MM.1S (cell line): ENCODE measurements at places on chromosomes 16 and 17.

DNA sequence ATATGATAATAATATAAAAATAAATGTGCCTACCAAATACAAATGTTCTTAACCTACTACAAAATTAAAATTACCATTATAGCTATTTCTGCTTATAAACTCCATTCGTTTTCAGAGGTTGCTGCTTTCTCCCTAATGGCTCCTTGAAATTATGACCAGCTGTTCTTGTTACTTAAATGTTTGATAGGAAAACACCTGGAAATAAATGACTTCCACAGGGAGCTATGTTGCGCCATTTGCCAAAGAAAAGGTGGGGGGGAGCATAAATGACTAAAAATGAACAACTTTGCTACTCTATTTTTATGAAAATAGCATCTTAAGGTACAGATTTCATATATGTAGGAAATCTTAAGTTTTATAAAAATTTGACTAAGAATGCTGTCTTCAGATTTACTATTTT is 157.5 kb upstream of the MON1B start:
- no peak for DNase-seq

- DNase-seq, result no peak
Observed at GRCh38 chr17:62109924-62110323, 44.8 kb upstream of the MED13 start.

DNA sequence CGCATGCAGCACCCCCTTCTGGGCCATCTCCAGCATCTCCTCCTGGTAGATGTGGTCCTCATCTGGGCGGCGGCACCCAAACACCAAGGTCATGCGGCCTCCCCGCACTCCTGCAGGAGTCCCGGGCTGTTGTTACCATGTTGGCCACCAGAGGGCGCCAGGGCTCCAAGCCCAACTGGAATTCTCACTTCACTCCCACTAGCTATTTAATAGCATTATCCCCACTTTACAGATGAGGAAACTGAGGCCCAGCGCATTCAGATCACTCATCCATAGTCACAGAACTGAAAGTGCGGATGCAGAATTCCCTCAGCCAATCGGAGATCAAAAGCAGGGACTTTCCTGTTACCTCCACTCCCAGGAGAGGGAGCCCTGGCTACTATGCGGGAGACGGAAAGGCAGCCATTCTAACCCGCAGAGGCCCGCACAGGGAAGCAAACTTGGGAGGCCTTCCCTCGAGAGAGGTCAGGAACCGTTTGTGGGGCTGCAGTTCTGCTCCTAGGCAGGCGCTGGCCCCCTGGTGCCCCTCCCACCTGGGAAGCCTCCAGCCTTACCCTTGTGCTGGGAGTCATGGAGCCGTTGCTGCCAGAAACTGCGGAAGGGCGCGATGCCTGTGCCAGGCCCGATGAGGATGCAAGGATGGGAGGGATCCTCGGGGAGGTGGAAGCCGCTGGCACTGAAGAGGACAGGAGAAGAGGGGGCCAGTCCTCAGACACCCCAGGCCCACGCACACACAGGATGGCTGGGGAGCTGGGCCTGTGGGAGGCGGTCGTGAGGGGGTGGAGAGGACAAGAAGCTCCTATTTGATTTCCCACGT is 40.1 kb downstream of the NOS2 start:
- DNase-seq, result peak; percentile 52

DNA sequence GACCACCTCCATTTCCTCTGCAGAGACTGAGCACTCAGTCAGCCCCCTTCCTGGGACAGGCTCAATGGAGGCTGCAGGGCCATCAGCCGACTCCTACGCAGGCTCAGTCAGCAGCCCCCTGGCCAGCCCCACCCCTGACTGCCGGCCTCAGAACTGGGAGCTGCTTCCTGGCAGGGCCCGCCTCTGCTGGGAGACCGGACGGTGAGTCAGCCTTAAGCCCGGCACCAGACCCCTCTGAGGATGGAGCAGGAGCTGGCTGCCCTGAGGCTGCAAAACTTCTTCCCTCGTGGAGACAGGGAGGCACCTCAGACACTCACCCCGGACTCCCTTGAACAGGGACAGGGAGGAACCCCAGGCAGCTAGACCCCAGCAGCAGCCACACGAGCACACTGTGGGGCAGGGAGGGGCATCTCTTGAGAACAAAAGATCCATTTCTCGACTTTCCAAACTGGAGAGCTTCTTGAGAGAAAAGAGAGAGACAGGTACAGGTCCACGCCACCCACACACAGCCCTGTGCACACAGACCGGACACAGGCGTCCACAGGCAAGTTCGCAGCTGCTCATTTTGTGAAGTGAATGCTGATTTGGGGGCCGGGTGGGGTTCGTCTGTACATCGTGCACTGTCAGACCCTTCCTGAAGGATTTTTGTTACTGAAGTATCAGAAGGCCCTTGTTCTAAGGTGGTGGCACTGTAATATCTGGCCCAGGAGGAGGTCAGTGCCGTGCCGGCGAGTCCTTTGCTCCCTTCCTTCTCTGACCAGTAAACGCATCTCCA is 1.3 kb upstream of the TUBB3 start:
- DNase-seq, result no peak

GRCh38 chr17:3896968-3897235 is 4.0 kb upstream of the CAMKK1 start:
- DNase-seq, result no peak

DNA sequence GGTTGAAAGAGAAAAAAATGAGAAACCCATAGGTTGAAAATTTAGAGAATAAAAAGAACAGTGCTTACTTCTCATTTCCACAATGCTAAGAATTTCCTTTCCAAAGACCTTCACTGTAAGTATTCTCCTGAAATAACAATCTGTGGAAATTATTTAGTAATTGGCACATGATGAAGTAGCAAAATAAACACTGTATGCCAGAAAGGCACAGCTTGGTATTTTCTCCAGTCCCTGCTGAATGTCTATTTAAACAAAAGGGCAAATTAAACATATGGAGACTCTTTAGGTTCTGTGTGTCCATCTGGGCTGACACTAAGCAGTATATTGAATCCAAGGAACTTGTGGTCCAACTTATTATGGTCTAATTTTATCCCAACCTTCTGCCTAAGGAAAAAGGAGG is 46.1 kb downstream of the CHCT1 start:
- DNase-seq, result no peak

- DNase-seq, result no peak
Observed at GRCh38 chr17:7855660-7856010, 769 bp downstream of the TMEM88 start.

DNA sequence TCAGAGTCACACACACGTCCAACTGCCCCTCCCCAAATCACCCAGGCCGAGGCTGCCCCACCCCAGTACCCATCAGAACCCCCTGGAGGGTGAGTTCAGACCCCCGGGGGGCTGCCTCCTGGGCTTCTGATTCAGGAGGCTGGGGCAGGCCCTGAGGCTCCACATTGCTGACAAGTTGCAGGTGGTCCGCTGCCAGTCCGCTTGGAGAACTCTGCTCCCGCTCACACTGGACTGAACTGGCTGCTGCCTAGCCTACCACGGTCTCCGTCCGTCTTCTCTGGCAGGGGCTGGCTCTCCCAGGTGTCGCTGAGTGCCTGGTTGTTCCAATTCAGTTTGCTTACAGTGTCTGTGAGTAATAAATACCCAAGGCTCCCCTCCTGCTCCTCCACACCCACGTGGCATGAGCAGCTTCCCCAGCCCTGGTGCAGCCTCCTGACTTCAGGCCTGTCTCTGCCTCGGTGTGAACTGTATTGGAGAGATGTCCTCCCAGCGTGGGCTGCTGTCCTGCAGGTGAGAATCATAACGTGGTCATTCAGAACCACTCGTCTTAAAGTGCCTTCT is 163.4 kb downstream of the LAT start:
- DNase-seq, result no peak

DNA sequence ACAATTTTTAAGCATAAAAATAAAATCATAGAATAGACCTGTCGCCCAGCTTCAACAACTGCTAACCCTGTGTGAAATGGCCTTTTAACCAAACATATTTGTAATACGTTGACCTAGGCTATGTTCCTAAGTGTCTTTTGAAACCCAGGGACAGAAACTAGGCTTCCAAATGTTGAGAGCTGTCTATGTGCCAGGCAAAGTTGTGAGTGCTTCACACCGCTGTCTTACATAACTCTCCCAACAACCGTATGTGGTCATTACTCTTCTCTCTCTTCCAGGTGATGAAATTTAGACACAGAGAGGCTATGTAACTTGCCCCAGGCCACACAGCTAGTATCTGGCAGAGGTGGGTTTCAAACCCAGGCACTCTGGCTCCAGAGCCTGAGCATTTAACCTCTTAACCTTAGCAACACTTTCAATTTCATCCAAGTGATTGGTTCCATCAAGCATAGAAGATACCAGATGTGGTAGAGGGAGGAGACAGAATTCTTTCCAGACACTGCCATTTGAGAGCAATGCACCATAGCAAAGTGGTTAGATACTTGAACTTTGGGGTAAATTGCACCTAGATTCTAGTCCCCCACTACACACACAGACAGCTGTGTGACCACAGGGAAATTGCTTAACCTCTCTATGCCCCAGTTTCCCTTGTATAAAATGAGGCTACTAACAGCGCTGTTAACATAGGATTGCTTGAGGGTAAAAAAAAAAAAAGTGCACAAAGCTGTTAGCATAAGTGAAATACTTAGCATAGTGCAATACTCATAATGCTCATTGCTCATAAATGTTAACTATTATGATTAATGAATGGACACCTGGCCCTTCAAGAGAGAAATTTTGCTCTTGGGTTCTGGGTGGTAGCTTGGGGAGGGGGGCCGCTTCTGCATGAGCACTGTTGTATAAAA is 160.6 kb downstream of the IRX3 start:
- no peak for DNase-seq

DNA sequence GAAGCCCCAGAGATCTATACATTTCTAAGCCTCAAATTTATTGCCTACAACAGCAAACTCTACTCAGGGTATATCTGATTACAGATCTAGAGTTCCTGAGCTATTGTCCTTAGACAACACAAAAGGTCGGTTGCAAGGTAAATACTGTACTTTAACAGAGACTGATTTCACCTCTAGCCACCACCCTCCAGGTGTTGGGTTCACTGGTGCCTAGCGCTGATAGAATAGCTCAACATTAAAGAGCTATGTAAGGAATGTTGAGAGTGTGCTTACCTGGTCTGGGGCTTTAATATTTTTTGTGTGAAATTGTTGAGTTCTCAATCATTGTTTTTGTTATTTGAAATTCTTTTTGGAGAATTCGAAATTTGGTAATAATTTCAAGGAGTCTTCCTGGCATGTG is 277.0 kb upstream of the PSMD7 start:
- no peak for DNase-seq

DNA sequence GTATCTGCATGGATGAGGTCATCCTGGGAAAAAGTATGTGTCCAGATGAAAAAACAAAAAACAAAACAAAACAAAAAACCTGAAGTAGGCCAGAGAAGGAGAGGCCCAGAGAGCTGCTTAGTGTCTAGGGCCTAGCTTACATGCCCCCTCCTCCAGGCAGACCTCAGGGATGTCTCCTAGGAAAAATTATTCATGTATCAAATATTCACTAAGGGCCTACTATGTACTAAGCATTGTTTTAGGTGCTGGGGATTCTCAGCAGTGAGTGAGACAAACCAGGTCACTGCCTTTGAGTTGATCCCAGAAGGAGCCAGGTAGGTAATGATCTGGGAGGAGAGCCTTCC is 49.5 kb downstream of the IRX6 start:
- DNase-seq, result no peak

- DNase-seq, result no peak
Observed at GRCh38 chr16:75079346-75079926, 37.1 kb downstream of the LDHD start.

- DNase-seq, result no peak
Observed at GRCh38 chr17:17935321-17936271, 36.6 kb downstream of the TOM1L2 start.

GRCh38 chr16:47377154-47377553 is 83.7 kb downstream of the ITFG1 start:
- DNase-seq, result no peak

- no peak for DNase-seq
Observed at GRCh38 chr16:56111100-56111499, 80.2 kb upstream of the GNAO1 start.

DNA sequence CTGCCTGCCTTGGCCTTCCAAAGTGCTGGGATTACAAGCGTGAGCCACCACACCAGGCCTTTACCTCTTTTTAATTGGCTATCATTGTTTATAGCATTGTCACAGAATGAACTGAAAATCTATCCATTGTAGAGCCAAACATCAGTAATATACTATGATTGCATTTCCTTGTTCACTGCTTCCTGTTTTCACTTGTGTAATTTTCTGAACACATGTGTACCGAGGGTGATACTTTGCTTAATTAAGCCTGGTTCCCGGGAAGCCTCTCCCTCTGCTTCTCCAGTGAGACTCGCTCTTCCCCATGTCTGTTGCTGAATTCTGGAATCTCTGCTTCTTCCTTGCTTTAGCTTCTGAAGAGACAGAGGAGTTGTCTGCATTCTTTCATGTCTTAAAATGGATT is 33.1 kb downstream of the POLR3E start:
- DNase-seq, result no peak

DNA sequence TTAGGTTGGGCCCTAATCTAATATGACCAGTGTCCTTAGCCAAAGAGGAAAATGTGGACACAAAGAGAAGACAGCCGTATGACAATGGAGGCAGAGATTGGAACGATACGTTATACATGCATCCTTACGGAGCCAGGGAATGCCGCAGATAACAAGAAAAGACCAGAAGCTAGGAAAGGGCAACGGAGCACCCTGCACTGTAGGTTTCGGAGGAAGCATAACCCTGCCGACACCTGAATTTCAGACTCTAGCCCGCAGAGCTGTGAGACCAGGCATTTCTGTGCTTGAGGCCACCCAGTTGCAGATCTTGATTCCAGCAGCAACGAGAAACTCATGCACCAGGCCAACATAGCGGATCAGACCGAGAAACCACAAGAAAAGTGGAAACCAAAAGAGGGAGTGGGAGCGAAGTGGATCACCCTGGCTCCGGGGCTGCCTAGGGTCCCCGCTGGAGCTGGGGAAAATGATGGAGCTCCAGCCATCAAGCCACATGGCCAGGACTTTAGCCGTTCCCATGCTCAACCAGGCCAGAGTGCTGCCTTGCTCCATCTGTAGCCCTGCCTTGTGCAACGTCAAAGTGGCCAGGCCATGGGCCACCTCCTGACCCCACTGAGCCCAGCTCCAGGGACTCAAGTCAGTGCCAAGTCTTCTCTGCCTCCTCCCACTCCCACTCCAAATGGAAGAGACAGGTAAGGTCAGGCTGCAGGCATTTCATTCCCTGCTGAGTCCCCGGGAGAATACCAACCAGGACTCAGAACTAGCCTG is 51.7 kb upstream of the RPL38 start:
- DNase-seq, result no peak

GRCh38 chr17:57260325-57261083 is 4.2 kb downstream of the MSI2 start:
- DNase-seq, result no peak
